ENCODE measurements at places on chromosomes 7 and 10. TPM values are rescaled to one million over a fixed set of nuclear protein-coding genes. Genes with fewer than 3 reads are reported as not detected.

DNA sequence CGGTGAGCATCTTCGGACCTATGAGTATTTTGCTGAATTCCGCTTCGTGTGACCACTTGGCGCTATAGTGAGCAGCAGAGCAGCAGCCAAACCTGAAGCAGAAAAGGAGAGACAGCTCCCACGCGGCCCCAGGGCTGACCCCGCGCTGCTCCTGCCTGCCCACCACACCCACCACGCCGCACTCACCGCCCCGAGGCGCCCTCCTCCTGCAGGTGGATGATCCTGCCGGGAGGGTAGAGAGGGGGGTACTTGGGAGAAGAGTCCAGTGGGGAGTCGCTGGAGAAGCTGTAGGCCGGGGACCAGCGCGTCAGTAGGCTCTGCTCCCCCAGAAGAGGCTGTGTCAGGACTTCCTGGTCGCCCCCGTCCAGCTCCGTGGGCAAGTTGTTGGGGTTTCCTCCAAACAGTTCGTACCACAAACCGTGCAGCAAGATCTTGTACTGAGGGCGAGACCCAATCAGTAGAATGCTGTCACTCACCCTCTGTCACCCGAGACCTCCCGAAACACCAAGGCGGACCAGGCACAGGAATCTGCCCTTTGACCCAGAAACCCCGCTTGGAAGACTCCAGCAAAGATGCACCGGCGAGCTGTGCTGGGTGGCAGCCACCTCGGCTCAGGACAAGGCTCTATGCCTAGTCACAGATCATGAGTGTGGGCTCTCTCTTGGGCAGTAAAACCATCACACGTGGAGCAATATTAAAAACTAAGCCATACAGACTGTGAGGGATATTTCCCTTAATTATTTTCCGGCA, 37.6 kb downstream of the DAGLB start:
- no peak for DNase-seq

DNA sequence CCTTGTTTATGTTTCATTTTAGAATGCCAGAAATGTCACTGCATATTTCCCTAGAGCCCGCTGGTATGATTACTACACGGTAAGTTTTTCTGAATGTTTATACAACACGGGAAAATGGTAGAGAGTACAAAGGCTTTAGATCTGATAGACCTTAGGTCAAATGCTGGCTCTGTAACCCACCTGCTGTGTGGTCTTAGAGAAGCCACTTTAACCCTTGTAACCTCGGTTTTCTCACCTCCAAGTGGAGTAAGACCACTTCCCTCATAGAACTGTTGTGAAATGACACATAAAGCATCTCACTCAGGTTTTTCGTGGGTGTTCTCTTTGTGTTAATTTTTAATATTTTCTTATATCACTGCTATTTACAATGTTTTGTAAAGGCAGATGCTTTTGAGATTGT, 13.9 kb upstream of the MGAM2 start:
- DNase-seq, result no peak

- no peak for DNase-seq
Measured at GRCh38 chr10:95810198-95810976, 54.4 kb downstream of the ENTPD1 start.

DNA sequence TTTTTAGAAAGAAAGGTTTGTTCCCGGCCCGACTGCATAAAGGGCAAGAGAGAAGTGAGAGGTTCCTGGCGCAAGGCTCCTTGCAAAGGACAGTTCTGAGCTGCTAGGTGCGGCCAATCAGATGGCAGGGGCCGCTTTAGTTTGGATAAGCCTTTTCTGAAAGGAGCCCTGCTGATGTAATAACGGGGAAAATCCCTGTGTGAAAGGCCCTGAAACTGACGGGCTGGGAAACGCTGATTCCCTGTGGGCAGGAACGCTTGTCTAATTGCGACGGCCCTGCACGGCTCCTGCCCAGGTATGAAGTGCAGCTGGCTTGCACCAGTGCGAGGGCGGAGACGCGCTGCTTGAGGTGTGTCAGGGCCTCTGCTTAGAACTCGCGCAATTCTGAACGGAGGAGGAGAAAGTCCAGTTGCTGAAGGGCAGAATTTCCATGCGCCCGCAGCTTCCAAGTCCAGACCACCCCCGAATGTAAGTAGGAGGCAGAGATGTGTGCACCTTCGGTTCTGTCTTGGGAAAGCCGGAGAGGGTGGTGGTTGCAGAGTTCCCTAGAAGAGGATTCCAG, 30.5 kb downstream of the TACC2 start:
- DNase-seq, result no peak

DNA sequence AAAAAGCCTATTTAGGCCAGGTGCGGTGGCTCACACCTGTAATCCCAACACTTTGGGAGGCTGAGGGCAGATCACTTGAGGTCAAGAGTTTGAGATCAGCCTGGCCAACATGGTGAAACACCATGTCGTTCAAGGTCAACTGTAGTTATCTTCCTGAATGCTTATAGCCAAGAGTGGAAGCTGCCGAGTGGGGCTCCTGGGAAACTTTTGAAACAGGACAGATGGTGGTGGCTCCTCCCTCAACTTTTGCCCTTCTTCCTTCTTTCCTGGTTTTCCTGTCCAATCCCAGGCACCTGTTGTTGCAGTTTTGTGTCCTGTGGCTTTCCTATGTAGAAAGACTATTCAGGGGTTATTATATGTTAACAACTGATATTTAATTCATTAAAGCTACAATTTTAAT, 8.7 kb upstream of the PPIA start:
- DNase-seq, result no peak

DNA sequence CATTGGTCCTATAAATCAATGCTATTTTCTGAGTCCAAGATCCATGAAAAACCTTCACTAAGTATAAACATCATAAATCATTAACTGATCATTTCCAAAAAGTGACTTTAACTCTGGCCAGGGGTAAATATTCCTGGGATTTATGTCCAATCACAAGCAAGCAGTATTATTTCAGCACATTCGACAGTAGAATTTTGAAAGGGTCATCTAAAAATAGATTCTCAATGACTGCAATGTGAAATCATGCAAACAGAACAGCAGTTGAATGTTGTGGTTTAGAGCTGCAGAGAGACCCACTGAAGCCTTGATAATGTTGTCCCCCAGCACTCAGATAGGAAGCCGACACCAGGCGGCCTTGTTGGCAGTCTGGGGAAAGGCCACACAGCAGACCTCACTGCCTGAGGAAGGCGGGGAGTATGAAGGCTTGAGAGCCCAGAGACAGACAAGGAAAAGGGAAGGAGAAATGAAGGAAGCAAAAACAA, 38.1 kb downstream of the FAM107B start:
- peak; percentile 78 for DNase-seq

The MRC1 gene
- total RNA-seq, result 0.12 TPM

GRCh38 chr10:79904671-79905321, 44.1 kb downstream of the SFTPD start:
- peak; percentile 51 for DNase-seq

DNA sequence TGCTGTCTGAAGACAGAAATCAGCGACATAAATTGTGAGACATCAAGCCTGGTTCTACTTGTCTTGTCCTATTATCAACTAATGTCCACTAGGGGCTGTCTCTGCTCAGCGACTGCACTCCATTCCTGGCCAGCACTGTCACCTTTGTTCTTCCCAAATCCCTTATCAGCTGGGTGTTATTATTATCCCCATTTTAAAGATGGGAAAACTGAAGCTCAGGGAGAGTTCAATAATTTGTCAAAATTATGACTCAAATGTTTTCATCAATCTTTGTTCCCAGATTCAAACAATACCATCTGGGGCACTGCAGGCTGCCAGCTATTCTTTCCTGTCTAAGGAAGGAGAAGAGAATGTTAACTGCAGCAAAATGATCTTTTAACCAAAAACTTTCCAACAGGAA, 431.6 kb upstream of the NFE2L3 start:
- no peak for DNase-seq

DNA sequence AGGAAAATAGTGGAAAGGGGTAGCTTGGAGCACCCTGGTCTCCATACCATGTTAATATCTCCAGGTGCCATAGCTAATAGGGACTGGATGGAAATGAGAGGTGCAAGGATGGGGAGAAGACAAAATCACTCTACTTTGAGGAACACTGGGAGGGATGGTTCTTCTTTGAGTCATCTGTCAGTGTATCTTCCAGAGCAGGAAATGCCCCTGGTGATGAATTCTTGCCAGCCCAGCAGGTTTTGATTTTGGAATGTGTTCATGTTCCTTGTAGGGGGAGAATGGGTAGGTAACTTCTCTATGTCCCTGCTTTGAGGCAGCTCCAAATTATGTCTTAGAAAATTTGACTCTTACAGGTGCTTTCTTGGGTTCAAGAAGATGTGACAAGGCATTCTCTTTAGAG, 177.0 kb upstream of the GLI3 start:
- DNase-seq, result no peak

The SGPL1 gene
- total RNA-seq, result 28.6 TPM

- DNase-seq, result no peak
Measured at GRCh38 chr10:119210633-119211032, 3.3 kb downstream of the GRK5 start.

DNA sequence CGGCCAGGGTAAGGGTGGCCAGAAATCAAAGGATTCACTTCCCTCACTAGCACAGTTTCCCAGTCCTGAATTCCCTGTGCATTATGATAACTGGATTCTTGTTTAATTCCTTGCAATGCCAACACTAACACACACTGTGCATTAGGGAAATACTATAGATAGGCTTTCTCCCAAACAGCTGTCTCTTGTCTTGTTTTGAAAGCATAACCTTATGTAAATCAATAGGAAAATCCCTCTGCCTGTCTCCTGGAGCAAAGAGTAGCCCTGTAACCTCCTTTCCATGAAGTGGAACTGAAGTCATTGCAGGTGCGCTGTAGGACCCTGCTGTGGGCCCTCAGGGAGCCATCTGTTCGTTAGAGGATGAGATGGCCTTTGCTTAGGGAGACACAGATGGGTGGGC, 82.8 kb upstream of the FAM171A1 start:
- DNase-seq, result peak; percentile 53

DNA sequence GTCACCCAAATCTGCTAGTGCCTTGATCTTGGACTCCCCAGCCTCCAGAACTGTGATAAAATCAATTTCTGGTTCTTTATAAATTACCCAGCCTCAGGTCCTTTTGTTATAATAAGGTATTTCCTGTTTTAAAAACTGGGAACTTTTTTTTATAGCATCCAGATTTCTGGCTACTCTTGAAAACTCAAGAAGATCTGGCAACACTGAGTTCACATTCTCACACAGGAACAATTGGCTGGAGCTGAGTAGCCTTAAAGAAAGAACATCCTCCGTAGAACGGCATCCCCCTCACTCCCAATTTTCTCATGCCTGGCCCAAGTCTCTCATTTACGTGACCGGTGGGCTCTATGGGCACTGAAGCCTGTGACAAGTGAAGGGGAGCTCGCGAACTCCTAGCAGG, 47.1 kb downstream of the SLC35G1 start:
- DNase-seq, result no peak

- DNase-seq, result peak; percentile 78
Measured at GRCh38 chr7:118615681-118616080, 391.2 kb downstream of the ANKRD7 start.

- DNase-seq, result peak; percentile 36
Measured at GRCh38 chr10:52729271-52730104, 43.1 kb downstream of the MBL2 start.

- DNase-seq, result no peak
Measured at GRCh38 chr7:90251304-90251635, 6.3 kb downstream of the CFAP69 start.

- DNase-seq, result no peak
Measured at GRCh38 chr7:150351587-150352194, 10.3 kb upstream of the RARRES2 start.

GRCh38 chr10:97798958-97799610, 27.3 kb upstream of the SFRP5 start:
- DNase-seq, result no peak

GRCh38 chr10:118767297-118768040, 12.7 kb upstream of the CACUL1 start:
- no peak for DNase-seq

The CYP26C1 gene
- total RNA-seq, result not detected

The MCU gene
- 41.6 TPM for total RNA-seq

GRCh38 chr10:71621231-71622153, 98.1 kb downstream of the C10orf105 start:
- DNase-seq, result peak; percentile 75

The CRYGN gene
- total RNA-seq, result not detected

DNA sequence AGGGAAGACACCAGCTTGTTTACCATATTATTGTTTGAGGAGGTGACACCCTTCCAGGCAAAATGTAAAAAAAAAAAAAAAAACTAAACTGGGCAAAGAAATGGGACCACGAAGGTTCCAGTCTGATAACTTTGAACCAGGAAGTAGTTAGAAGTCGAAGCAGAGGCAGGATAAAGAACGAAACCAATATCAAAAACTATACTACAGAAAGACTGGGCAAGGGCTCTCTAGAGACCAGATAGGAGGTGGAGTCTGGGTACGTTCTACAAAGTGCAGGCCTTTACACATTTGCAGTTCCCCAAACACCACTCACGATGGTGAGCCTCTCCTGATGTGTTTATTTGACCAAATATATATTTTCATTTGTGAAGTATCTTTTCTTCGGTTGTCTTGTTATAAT, 125.7 kb upstream of the CDK1 start:
- no peak for DNase-seq

The ZNF488 gene
- total RNA-seq, result not detected

- DNase-seq, result peak; percentile 70
Measured at GRCh38 chr7:151868396-151869108, 8.4 kb downstream of the PRKAG2 start.

The CEP55 gene
- total RNA-seq, result 52.9 TPM

DNA sequence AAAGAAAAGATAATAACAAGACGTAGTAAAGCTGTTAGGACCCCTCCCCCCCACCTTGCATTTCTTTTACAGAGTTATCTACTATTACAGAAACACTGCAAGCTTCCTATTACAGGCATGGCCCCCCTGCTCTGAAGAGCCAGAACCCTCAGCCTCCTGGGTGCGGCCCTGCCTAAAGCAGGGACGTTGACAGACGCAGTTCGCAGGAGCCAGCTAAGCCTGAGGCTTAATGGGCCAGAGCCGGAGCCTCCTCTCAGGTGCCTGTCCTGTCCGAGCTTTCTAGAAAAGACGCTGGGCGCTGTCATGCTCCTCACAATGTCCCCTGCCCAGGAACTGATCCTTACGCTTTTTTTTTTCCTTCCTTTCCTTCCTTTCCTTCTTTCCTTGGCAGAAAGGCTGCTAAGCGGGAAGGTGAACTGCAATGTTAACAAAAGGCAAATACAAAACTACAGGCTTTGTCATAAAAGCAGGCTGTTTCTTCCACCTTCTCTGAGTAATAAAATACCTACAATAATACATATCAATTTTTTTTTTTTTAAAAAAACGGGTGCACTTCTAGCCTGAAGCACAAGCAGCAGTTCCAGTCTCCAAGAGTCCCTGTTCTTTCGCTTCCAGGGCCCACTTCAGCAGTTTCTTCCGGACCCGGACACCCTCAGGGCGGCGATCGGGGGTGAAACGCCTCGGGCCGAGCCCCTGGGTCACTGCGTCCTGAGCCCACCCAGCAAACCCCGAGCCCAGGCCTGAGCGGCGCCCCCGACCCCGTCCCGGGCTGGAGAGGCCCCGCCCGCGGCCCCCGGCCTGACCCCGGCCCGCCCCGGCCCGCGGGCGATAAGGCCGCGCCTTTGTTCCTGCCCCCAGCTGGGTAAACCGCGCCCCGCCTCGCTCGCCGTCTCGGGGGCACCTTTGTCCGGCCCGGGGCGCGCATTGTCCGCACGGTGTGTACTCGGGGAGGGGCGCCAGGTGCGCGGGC, 11.2 kb downstream of the MNX1 start:
- no peak for DNase-seq

Measured in G401 (cell line).